ENCODE measurements at places on chromosomes 13 and 19. TPM values are rescaled to one million over a fixed set of nuclear protein-coding genes. Genes with fewer than 3 reads are reported as not detected.

Gene URI1
- total RNA-seq: 56.3 TPM

Gene FGF22
- 0.43 TPM for total RNA-seq

Gene LMO7
- total RNA-seq: 22.3 TPM

Gene ZNF582
- 8.0 TPM for total RNA-seq

Gene SSBP4
- total RNA-seq: 61.8 TPM

Gene CEACAM1
- total RNA-seq: 0.69 TPM

Gene CCDC8
- 33.8 TPM for total RNA-seq

Gene EFNA2
- total RNA-seq: 23.8 TPM

Gene TEX29
- 0.44 TPM for total RNA-seq

Gene CABP5
- total RNA-seq: not detected

Gene OR4F17
- total RNA-seq: not detected

Gene DIRAS1
- 8.6 TPM for total RNA-seq

DNA sequence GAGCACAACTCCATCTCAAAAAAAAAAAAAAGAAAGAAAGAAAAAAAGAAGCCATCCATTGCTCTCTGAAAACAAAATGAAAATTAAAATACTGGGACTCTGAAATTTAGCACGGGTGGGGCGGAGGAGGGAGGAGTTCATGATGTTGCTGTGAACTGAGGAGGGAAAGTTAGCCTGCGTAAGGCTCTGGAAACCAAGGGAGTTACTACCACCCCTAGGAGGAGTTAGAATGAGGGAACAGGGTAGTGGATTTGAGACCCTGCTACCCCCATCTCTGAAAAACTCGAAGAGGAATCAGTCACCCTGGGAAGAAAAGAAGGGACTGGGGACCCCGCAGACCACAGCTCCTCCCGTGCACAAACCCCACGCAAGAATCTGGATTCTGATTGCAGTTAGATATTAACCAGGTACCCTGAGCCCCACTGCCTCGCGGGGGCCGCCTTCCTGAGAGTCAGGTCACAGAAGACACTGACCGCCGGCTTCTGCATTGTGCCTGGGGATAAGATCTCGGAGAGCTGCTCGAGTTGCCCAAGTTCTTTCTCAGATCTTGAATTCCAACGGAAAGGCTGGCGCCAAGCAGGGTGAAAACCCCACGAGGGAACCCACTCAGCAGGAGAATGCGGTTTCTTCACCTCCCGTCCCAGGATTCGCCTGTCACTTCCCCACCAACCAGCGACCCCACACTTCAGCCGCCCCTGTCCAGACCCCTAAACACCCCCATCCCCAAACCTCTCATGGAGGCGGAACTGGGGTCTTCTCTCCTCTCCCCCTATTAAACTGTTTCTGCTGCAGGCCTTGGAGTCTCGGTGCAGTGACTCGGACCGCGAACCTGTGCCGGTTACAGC is 870 bp downstream of the ZNF442 start:
- no peak for DNase-seq

DNA sequence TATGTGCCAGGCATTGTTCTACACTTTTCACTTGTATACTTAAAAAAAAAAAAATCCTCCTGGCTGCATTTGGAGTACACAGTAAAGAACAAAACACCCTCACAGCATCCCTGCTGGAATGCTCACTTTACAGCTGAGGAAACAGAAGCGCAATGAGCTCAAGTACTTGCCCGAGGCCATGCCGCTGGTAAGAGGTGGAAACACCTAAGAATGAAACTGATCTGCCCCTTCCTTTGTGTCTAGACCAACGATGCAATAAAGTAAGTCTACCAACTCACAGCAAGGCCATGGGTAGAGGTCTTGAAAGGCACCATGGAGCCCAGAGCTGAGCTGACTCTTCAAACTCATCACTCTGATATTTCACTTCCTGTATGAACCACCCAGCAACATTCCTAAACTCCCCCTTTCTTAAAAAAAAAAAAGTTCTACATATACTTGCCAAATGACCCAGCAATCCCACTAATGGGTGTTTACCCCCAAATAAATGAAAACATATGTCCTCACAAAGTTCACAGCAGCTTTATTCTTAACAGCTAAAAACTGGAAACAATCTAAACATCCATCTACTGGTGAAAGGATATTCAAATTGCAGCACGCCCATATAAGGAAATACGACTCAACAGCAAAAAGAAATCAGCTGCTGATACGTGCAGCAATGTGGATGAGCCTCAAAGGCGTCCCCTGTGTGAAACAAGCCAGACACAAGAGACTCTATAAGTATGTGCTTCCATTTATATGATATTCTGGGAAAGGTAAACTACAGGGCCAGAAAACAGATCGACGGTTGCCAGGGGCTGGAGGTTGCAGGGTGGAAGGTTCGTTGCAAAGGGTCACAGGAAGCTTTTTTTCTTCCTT is 236.6 kb upstream of the MAB21L1 start:
- no peak for DNase-seq

DNA sequence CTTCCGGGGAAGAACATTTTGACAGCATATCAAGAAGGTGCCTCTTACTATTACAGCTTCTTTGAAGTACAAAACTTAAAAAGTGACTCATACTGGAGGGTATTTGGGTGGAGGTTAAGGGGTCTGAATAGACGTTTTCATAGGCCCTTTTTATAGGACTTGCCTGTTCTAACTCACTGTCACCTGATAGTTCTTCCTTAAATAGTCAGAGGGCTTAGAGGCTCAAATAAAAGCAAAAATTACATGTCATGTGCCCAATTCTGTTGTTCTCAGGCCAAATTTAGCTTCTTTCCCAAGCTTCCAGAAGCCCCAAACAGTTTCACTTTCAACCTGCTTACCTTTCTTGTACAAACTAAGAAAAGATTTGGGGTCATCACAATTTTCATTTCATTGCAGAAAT is 16.1 kb upstream of the SLC46A3 start:
- no peak for DNase-seq

- no peak for DNase-seq
These were observed 298.8 kb downstream of the LMO7 start for GRCh38 chr13:75934889-75935288.

DNA sequence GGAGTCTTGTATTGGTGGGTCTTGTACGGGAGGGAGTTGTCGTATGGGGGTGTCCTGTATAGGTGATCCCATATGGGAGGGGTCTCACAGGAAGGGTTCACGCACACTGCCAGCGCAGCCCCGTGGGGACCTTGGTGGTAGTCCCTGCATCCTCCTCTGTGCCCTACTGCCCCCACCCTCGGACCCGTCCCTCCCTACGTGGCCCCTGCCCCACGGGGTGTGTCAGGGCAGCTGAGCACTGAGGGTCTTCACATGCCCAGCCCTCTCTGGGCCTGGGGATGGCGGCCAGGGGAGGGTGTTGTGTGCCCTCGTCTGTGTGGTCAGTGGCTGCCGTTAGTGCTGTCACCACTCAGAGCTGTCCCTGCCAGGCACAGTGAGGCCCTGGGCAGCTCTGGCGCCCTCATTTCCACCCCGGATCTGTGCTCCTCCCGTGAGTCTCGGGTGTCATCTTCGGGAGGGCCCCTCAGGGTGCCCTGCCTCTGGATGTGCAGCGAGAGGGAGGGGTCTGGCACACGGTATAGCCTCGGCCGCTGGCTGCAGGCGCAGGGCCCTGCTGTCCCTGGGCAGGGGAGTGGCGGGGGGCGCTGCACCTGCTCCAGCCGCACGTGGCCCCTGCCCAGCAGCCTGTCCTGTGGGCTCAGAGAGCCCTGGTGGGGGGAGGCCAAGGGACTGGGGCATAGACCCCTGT is 16.0 kb upstream of the GNA15 start:
- no peak for DNase-seq

DNA sequence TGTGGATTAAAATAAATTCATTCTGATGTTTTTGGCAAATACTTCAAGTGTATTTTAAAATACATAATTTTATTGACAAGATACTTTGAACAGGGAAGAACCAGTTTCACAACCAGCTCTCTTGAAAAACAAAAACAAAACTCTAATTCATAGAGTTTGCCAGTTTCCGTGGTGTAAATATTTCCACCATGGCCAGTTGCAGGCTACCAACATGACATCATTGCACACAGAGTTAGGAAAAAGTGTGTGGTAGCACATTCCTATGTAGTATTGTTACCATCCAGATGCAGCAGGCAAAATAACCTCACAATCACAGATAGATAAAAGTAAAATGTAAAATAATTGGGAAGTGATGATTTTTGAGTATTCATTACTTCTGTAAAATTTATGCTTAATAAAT is 7.7 kb upstream of the RNF113B start:
- DNase-seq: no peak

GRCh38 chr13:110407531-110407930 is 100.4 kb downstream of the COL4A2 start:
- no peak for DNase-seq

DNA sequence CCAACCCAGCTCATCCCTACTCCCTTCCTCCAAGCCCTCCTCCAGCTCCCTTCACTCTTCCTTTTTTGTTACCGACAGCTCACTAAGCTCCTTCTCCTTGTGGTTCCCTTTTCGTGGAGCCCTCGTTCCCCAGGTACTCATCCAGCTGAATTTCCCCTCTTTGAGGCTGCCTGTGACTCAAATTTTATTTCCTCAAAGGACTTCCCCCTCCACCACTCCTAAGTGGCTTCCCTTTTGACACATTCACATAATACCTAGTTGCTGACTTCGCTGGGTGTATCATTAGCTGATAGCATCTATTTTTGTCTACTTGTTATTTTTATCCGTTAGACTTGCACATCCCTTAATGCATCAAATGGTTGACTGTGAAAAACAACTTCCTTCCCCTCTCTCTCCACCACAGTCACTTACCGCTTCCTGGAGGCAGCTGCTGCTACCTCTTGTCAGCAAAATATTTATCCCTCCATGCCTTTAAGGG is 14.5 kb downstream of the FFAR2 start:
- DNase-seq: no peak

DNA sequence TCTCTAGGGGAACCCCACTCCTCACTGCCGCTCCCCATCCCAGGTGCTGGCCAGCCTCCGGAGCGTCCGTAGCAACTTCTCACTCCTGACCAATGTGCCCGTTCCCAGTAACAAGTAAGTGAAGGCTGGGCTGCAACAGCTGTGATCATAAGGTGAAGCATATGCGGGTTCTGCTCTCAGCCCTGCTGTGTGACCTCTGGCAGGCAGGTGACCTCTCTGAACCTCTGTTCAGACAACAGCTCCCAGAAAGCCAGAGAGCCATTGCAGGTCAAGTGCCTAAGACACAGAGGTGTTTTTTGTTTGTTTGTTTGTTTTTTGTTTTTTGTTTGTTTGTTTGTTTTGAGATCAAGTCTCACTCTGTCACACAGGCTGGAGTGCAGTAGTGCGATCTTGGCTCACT is 28.7 kb downstream of the PDE4A start:
- no peak for DNase-seq

- no peak for DNase-seq
These were observed 26.0 kb downstream of the SLC7A1 start for GRCh38 chr13:29569253-29570050.

DNA sequence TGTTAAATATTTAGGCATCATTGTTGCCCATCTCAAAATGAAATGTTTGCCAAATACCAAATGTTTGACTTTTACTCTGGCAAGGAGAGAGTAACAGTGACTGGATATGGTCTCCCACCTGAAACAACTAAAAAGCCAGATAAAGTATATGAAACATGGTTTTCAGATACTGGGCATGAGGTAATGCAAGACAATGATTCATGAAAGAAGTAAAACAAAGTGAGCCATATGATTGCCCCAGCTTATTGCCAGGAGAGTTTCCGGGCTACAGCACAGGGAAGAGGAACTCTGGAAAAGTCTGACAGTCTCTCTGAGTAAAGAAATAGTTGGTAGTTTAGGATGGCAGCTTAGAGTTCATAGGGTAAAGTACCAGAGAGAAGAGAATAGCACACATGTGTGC is 354.6 kb downstream of the DNAJC15 start:
- no peak for DNase-seq

DNA sequence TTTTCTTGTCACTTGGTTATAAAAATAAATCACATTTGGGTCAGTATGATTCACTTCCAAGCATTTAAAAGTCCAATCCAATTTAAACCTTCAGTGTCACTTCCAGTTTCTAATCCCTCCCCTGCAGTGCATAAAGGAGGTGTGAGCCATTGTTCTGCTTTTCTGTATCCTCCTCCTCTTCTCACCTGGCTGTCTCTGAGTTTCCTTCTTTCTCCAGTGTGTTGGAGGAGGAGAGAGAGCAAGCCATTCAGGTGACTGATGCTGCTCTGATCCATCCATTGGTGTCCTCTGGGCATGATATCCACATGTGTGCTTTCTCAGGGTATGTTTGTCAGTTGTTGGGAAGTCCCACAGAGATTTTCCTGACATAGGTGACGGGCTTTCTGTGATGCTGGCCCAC is 1.2 kb downstream of the NUDT15 start:
- DNase-seq: no peak

DNA sequence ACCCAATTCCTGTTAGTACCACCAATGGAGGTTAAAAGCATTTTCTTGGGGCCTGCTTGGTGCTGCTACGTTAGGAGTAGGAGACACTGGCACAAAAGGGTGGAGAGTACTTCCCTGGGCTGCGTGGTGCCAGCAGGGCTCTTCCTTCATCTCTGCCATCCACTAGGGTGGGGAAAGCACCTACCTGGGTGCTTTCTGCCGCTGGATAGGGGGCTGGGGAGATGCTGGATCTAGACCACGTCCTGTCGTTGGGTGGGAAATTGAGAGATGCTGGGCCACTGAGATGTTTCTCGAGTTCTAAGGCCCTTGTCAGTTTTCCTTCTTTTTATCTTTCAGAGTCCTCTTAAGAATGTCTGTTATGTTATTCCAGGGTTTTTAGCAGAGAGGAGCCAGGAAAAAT is 6.7 kb upstream of the FCGBP start:
- no peak for DNase-seq

GRCh38 chr13:26557051-26557392 is 461 bp upstream of the WASF3 start:
- no peak for DNase-seq

- peak; percentile 83 for DNase-seq
These were observed 18.5 kb downstream of the SLC27A1 start for GRCh38 chr19:17488593-17489391.

GRCh38 chr19:38701455-38702063 is 42.7 kb downstream of the CAPN12 start:
- no peak for DNase-seq

All from progenitor cell of endocrine pancreas (in vitro differentiated cells).